ENCODE measurements at places on chromosomes 12 and 14. TPM values are rescaled to one million over a fixed set of nuclear protein-coding genes. Genes with fewer than 3 reads are reported as not detected.

DNA sequence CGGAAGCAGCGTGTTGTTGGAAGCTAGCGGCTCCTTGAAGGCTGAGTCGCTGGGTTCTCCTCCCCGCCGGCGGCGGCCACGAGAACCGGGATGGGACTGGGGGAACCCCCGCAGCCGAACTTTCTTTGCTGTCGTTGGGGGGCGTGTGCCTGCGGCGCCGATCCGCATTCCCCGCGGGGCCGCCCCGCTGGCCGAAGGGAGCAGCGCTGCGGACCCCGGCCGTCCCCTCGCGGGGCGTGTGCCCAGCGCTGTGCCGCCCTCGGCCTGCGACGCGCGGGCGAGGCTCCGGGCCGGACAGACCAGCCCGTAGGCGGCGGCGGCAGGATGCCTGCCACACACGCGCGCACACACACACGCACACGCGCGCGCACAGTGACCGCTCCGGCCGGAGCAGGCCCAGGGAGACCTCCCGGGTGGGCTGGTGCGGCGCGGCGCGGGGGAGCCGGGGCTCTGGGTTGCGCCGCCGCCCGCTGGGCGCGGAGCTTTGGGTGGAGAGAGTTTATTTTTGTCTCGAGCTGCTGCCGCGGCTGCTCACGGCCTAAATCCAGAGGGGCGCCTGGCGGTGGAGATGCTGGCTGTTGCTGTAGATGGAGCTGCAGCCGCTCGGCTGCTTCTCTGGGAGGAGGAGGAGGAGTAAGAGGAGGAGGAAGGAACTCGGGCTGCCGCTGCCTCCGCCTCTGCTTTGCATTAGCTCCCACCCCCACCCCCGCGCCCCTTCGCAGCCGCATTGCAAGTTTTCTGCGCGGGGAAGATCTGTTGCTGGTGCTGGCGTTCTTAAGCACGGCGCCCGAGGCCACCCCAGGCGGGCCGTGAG lies at the start of gene SAMD4A:
SAMD4A (plus strand) TSS at position 719 of the 814 bp plus-strand sequence. CDS start 789 bp downstream, outside the sequence.
- DNase-seq, result peak; percentile 88

DNA sequence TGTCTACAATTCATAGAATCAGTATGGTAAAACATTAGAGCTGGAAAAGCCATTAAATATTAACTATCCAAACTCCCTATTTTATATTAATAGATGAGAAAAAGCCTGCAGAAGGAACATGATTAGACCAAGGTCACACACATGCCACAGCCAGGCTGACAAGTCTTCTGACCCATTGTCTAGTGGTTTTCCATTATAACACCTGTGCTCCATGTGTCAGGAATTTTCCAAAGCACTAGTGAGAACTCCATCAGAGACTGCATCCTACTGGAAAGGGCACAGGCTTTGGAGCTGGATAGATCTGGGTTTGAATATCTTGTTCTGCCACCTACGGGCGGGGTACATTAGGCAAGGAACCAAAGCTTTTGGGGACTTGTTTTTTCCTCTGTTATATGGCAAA lies 325.5 kb downstream of the RAD51B start:
- DNase-seq, result no peak

DNA sequence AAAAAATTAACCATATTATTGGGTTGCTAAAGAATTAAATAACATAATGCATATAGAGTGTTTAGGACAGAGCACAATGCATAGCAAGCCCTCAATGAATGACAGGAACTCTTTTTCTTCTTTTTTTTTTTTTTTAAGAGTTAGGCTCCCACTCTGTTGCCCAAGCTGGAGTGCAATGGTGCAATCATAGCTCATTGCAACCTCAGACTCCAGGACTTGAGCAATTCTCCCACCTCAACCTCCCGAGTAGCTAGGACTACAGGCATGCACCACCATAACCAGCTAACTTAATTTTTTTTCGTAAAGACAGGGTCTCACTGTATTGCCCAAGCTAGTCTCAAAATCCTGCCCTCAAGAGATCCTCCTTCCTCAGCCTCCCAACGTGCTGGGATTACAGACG lies 20.5 kb upstream of the MTERF2 start:
- no peak for DNase-seq

- DNase-seq, result no peak
These were observed 34.4 kb downstream of the RAD52 start for GRCh38 chr12:915090-915489.

DNA sequence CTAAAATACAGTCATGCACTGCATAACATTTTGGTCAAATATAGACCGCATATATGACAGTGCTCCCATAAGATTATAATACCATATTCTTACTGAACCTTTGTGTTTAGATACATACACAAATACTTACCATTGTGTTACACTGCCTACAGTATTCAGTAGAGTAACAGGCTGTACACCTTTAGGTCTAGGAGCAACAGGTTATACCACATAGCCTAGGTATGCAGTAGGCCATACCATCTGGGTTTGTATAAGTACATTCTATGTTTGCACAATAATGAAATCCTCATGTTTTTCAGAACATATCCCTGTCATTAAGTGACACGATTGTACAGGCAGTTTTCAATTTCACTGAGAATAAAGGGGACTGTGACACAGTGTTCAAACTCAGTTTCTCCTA lies 22.3 kb downstream of the KDM5A start:
- DNase-seq, result no peak

GRCh38 chr12:76784600-76785051 lies 20.7 kb downstream of the ZDHHC17 start:
- no peak for DNase-seq

GRCh38 chr12:21656905-21657325 lies 727 bp downstream of the LDHB start:
- peak; percentile 43 for DNase-seq

DNA sequence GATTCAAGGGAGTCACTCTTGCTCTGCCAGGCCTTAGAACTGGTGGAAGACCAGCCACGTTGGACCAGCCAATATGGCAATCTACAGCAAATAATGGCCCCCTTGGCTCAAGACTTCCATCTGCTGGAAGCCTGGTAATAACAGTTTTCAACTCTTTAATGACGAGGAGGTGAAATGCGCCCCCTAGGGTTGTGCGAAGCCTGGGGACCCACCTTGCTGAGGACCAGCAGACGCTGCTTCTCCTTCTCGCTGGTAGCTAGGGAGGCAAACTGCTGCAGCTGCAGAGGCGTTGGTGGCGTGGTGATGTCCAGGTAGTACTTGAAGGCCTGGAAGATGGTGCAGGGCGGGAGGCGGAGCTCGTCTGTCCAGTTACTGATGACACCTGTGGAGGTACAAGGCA lies 41.5 kb upstream of the FBXO21 start:
- no peak for DNase-seq

- DNase-seq, result no peak
These were observed 56.3 kb downstream of the KCNH5 start for GRCh38 chr14:62988967-62989366.

DNA sequence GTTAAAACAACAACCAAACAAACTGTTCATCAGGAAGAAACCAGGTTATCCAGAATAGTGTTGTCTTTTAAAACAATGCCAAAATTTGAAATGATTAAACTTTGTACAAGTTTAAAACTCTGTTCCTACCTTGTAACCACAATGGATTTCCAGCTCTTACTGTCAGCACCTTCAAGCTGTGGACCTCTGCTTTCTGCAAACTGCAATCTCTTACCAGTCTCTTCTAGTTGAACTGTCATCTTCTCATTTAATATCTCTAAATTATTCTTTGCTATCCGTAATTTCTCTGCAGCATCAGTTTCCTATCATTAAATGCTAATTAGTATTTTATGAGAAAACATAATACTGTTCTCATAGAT lies 29.5 kb upstream of the C12orf50 start:
- DNase-seq, result no peak

DNA sequence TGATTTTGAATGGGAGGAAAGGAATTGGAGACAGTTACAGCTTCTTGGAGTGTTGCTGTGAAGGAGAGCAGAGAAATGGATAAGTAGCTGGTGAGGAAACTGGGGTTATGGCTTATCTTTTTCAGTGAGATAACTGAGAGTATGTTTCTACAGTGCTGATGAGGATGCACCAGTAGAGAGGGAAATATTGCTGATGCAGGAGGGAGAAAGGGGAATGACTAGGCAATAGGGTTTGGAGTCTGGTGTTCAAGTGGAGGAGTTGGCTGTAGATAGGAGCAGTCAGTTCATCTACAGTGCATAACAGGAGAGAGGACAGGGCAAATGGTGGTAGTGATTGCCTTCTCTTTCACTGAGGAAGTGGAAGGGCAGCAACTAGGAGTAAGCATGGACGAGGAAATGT lies 33.0 kb downstream of the SPATS2 start:
- DNase-seq, result no peak

DNA sequence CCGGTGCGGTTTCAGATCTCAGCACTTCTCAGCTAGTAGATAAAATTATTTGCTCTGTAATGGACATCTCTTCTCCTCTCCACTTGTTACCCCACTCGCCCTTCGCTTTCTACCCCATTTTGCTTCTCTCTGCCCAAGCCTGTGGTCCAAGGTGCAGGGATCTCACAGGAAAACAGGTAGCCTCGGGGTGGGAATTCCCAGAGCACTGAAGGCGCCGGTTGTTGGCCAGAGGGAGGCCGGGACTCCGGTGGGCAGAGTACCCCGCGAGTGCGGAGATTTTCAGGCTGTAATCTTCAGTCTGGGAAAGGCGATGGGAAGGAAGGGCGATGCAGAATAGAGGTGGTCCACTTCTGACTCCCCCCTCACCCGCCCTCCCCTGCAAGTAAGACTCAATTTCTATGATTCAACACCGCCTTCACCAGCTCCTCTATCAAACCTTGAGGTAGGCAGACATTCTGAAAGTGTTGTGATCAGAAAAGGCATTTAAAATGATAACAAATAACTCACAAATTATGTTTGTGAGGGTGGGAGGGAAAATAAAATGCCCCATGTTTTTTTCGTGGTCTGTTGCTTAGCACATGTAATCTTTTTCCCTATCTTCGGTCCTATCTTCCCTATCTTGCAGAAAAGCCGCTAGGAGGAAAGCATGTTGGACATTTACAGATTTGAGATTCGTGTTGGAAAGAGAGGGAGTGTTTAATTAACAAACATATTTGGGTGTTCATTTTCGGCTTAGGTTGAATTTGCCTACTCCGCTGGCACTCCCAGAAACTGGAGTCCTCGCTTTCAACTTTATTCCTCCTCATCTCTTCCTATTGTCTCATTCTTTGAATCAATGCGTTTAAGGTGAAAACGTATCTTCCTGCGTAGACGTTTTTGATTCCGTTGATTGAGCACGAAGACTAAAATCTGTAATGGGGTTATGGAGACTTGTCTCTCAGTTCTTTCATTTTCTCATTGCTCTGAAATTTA lies 8.5 kb downstream of the FOXG1 start:
- DNase-seq, result no peak

DNA sequence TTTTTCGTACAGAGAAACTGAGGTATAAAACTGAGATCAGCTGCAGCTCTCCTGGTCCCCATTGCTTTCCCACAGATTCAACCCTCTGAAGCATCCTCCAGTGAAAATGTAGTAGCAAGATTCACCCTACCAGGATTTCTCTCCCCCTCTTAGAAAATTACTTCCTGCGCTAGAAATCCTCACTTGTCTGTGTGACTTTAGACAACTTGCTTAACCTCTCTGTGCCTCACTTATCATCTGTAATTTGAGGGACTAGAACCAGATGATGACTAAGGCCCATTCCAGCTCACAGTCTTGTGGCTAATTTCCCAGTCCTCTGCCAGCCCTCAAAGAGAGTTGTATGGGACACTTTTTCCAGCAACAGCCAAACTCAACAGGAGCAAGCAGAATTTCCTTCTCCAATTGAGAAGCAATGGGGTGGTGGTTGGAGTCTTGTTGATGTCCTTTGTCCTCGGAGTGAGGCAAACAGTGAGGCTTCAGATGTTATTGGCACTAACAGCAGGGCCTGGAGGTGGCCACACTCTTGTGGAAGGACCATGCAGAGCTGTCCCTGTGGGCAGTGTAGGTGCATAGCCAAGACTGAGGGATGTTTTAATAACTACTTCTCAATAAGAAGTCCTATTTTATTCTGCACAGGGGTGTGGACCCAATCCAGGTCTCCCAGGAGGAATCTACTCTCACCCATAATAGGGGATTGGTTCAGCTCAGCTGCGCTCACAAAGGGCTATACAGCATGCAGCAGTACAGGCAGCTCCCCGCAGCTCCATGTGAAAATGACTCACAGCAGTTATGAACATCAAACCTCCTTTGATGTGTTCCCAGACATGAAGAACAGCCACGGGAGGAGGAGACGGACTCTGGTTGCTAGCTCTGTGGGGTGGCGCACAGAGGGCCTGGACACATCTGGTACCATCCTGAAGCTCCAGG lies 200.1 kb downstream of the DAD1 start:
- DNase-seq, result no peak

GRCh38 chr12:65609359-65609771 lies 214.9 kb upstream of the HMGA2 start:
- no peak for DNase-seq

- DNase-seq, result no peak
These were observed 1.9 kb upstream of the BICD1 start for GRCh38 chr12:32104572-32105355.

GRCh38 chr14:52366796-52367315 lies 52.7 kb downstream of the PTGER2 start:
- no peak for DNase-seq

- no peak for DNase-seq
These were observed 106.1 kb upstream of the FSCB start for GRCh38 chr14:44613061-44613712.

DNA sequence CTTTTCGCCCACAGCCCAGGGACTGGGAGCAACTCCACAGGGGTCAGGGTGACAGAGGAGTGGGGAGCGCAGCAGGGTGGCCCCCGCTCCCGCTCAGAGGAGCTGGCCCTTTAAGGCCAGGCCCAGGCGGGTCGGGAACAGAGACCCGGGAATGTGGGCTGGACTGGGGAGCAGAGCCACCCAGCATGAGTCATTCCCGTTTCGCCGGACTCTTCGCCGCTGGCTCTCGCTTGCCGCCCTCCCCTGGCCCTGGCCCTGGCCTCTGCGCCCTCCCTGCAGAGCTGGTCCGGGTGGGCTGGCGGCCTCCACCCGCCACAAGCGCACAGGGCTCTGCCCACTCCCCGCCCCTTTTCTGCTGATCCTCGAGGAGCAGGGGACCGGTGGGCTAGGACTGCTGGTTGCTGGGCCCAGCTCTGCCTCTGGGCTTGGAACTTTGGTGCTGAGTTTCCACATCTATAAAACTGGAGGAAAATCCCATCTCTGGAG lies 92.8 kb downstream of the NINJ2 start:
- DNase-seq, result peak; percentile 84

CPNE6 gene
- not detected for polyA plus RNA-seq

CLEC1B gene
- 2.1 TPM for polyA plus RNA-seq

OR6C2 gene
- not detected for polyA plus RNA-seq

Measured in left lung (tissue), 14 donors.